ENCODE measurements at places on chromosomes 7 and 10.
A peak's percentile ranks its signal among the peaks of the same experiment; 100 is the strongest.

DNA sequence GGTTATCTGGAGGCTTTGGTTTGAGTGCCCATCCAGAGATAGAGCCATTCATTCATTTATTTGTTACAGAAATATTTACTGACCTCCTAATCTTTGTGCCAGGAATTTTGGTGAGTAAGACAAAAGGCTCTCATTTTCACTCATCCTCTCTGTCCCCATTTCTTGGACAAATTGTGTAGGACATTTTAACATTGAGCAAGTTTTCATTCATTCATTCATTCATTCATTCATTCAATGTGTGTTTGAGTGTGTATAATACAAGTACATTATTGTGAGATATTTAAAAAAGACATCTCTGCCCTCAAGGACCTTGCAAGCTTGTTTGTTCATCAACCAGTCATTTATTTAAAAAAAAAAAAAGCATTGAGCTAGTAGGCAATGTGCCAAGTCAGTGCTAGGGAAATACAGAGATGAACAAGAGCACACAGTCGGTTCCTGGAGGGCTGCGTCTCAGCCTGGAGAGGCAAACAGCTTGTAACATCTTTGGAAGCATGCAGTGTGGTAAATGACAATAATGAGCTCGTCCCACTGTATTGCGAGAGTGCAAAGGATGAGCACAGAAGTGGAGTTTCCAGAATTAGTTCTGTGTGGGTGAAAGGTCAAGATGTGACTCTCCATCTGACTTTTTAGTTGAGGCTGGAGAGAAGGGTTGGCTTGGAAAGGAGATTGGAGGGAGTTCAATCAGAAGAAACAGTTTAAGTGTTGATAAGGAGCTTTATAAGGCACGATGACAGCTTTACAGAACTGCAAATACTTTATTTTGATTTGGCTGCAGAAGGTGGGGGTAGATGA lies 50.5 kb upstream of the HBP1 start:
- DNase-seq, result no peak

DNA sequence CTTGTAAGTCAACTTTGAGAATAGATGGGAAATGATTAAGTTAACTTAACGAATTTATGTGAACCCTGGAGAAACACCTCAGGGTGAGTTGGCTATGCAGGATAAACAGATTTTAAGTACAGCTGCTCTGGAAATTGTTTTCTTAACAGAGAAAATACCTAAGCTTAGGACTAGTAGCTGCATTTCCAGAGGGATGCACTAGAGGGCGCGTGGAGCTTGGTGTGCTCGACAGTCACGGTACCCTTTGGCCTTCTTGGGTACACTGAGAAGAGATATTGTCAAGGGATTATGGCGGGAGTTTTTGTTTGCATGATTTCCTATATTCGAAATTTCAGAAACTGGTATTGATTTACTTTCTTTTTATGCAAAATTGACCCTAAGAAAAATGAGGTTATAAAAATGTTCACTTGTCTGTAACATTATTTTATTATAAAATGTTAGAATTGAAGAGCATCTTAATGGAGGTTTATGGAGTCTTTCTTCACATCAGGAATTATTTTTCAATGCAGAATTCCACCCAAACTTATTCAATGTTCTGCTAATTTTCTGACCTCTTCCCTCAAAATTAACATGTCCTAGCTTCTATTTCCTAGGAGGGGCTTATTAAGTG lies 58.4 kb upstream of the MYO3A start:
- peak; percentile 36 for DNase-seq

- DNase-seq, result no peak
These were observed 124.9 kb upstream of the TCERG1L start for GRCh38 chr10:131436458-131436857.

DNA sequence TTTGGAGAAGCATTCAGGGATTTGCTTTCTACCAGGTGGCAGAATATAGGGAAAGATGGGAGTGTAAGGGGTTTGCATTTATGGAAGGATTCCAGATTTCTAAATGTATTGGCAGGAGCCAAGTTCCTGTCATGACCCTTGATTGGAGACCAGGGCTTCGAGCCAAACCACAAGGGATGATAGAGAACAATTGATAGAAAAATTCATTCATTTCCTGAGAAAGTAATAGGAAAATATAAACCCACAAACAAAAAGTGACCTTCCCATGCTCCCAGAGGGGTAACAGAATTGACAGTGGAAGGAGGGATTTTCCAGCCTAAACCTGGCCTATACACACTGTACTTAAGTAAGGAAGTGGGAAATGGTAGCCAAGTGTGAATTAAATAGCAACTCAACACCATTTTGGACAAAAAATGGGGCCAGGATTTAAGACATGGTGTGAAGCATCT lies 22.4 kb upstream of the IFIT2 start:
- no peak for DNase-seq

- no peak for DNase-seq
These were observed 1277.1 kb downstream of the GATA3 start for GRCh38 chr10:9331583-9332008.

DNA sequence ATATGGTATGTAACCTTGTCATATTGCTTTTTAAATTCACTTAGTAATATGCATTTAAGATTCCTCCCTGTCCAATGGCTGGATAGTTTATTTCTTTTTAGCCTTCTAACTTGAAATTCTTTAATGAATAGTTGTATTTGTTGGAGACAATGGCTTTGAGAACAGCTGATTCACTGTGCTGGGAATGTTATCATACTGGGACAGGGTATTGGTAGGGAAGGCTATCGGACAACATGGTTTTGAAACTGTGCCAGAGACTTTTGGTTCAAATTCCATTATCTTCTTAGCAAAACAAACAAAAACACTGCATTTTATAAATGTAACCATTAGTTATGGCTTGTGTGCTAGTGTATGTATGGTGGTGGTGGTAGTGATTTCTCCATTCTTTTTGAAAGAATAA lies 517.1 kb upstream of the ANKRD30A start:
- no peak for DNase-seq

DNA sequence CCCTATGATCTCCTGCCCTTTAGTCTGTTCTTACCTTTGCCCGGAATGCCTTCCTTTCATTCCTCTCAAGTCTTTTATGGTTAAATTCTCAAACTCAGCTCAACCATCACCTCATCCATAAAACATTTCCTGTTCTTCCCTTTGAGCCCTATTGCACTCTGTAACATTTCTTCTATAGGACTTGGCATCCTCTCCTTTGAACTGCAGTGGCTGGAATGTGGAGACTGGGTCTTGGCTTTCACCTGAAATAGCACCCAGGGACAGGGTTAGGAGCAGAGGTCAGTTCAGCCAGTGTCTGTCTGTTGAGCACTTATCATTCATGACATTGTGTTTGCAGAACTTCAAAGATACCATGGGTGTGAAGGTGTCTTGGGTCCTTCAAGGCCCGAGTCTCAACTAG lies 7.2 kb downstream of the NFE2L3 start:
- no peak for DNase-seq

DNA sequence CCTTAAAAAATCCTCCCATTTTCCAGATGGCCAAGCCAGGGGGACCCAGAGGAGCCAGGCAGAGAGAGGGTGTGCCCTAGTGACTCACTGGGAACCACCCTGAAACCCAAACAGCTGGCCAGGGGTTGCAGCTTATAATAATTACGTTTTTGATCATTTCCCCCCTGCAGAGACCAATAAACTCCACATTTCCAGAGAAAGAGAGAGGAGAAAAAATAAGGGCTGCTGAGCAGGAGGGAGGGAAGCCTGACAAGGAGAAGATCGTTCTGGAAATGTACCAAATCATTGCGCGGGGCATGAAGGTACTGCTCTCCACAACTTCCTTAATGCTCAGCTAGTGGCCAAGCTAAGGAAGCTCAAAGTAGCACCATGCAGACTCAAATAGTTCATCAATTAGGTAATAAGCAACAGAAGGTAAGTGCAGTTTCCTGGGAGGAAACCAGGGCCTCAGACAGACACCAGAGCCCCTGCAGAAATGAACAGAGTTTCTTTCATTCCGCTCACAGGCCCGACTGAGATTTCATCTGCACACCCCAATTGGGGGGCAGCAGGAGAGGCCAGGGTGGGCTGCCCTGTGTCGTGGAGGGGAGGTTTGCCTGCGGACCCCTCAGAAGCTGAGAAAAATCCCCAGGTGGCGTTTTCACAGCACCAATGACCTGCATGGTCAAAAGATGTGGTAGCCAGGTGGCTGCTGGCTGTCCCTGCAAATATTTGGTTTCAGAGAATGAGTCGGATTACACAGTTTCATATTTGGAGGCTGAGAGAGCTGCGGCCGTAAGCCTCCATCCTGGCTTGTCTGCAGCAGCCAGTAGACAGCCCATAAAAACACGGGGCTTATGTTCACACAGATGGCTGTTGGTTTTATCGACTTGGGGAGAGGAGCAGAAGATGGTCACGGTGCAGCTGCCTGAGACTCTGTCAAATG lies 153.2 kb upstream of the LYZL2 start:
- DNase-seq, result no peak

GRCh38 chr10:24463611-24464426 lies 254.9 kb downstream of the KIAA1217 start:
- no peak for DNase-seq

- DNase-seq, result no peak
These were observed 1.3 kb downstream of the TFR2 start for GRCh38 chr7:100639995-100640516.

Data from NCI-H1417 treated with DMSO at 0.1 percent for 48 hours (cell line).